ENCODE measurements at places on chromosomes 3 and 15.

DNA sequence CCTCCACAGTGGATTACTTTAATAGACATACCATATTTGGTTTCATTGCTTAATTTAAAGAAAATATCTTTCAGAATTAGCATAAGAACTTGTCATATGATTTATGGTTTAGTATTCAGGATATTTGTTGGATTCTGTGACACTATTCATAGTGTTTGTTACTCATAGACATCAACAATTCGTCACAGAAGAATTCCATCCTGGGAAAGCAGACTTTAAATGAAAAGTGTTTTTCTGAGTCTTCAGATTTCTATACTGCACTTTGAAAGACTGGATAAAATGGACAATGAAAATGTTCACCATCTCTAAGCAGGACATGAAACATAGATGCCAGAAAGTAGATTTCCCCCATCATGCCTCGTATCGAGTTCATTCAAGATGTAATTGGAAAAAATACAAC, 435.6 kb upstream of the ONECUT1 start:
- DNase-seq, result no peak

DNA sequence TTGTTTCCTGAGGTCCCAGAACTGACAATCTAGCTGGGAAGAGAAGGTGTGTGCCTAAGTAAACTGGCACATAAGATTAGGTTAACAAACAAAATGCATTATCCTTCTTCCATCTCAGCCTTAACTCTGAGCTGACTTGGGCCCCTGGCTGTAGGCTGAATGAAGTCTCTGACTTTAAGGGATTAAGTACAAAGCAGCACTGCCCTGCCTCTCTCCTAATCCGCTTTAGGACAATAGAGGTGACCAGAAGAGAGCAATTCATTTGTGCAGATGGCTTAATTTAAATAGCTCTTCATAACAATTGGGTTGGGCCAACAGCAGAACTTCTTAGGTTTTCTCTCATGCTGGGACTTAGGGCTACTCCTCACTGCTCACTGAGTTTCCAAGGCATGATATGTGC, 181.6 kb upstream of the SOX14 start:
- no peak for DNase-seq

- DNase-seq, result no peak
Measured at GRCh38 chr15:80834906-80835305, 55.7 kb downstream of the CEMIP start.

GRCh38 chr3:43515970-43516635, 105.7 kb downstream of the ANO10 start:
- DNase-seq, result no peak

DNA sequence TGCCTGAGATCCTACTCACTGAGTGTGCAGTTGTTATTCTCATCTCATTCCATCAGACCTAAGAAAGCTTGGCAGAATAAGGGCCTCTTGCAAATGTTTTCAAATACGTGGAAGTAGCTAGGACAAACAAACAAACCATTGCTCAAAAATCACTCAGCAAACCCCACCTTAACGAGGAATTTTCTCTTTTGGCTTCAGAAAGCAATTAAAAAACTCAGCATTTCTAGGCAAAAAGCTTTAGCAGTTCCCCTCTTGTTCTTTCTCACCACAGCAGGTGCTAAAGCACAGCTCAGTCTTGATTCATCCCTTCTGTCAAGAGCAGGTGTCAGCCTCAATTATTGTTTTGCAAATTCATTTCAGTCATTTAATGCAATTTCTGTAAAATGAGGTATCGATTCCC, 58.6 kb upstream of the NUDT16 start:
- DNase-seq, result no peak

DNA sequence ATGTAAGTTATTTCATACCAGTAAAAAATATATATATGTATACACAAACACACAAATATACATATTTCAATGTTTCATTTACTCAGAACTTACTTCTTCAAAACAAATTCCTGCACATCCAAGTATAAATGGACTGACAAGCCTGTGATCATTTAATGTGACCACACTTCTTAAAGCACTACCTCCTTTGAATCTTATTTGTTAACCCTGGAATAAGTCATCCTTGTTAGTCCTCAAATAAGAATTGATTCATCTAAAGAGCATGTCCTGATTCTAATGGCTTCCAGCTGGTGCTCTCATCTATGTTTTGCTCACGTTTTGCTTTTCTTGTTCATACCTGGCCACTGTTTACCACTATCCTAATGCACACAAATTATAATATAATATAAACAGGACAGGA, 103.9 kb upstream of the UBP1 start:
- DNase-seq, result no peak

DNA sequence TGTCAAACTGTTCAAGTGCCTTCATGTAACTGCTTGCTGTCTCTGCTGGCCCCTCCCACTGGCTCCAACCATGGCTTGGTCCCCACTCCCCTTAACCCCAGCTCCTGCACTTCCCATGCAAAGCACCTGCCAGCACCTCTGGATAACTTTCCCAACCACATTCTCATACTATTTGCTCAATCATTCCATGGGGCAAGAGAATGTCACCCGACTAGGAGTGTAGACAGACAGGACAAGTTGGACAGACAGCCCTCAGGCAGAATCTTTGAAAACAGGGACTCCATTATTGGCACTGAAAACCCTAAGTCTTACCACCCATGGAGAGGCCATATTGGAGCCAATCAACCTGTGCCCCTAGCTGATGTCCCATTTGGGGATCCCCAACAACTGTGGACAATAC, 246.5 kb downstream of the RPLP1 start:
- no peak for DNase-seq

DNA sequence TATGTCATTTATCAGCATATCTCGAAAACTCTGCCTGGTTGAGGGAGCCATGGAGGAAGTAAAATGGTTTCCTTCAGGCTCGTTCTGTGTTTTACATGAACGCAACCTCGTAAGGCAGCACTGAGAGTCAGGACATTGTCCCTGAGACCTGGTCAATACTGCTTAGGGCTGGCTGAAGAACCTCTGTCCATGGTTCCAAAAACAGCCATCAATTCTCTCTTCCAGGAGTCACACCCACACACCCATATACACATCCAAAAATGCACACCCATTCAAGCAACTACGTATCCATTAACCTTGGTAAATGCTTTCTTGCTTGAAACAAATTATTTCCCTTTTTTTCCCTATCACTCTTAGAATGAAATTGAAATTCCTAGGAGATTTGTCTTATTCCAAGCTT, 91.0 kb upstream of the CHL1 start:
- no peak for DNase-seq

GRCh38 chr3:196288141-196288460, 575 bp upstream of the PCYT1A start:
- DNase-seq, result no peak

DNA sequence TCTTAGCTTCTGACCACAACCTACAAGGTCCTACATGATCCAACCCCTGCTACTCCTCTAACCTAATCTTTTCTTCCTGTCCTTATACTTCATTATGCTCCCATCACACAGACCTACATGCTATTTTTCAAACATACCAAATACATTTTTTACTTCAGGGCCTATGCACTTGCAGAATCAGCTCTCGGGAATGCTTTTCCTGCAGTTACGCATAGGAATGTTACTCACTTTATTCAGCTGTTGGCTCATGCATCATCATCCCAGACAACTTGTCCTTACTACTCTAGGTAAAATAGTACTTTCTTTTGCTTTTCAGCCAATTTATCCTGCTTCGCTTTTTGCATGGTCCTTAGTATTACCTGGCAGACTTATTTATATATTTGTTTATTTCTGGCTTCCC, 105.6 kb downstream of the OXSM start:
- no peak for DNase-seq

GRCh38 chr3:111584744-111585143, 10.4 kb downstream of the ZBED2 start:
- DNase-seq, result no peak

DNA sequence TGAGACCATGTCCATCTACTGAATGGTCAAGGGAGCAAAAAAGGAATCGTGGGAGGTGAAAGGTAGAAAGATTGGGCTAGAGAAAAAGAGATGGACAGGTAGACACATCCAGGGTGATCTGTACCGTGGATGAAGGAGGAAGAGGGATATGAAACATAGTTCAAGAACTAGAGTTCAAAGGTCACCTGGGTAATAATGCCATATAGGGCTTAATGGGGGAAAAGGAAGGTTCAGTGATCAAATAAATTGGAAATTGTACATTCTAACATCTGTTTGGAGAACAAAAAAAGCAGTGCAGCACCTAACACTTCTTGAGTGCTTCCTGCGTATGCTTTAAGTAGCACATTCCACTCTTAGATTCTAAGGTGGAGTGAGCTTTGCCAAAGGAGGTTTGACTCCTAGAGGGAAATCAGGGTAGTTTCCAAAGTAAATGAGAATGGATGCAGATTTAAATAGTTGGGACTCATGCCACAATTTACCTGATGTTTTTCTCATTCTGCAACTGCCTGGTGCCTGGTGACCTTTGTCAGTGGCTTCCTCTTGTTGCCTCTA, 46.6 kb downstream of the MITF start:
- no peak for DNase-seq

DNA sequence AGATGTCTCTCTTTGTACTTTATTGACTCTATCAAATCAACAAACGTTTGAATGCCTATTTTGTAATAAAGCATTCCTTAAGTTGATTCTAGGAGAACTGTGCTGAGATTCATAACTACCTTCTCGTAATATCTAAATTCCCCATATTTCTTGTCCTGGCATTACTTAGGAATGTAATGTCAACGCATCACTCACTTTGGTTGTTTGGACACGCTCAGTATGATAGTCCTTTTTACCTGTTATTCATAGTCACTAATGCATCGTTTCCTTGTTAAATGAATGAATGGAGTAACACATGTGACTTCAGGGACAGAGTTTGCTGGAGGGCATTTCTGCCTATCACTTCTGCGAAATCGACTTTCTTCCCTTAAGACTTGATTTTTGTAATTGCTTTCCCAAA, 44.1 kb upstream of the RASGRP1 start:
- DNase-seq, result no peak

GRCh38 chr3:124878561-124879336, 8.4 kb downstream of the ITGB5 start:
- no peak for DNase-seq

DNA sequence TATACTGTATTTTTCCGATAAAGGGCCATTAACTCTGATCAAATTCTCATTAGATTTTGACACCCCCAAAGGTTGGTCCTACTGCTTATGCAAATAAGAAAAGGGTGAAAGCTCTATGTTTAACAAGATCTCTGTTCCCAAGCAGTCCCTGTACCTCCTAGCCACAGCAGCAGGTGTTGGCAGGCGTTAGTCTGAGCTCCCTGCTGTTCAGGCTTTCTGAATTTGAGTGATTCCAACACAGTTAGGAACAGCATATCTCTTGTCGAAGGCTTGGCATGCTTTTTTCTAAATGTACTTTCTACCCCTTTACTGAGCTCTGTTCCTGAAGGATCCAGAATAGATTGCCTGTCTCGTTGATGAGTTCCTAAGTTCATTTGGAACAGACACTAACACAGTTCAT, 42.3 kb downstream of the MITF start:
- no peak for DNase-seq

GRCh38 chr15:70833861-70834765, 19.8 kb downstream of the LARP6 start:
- DNase-seq, result no peak

DNA sequence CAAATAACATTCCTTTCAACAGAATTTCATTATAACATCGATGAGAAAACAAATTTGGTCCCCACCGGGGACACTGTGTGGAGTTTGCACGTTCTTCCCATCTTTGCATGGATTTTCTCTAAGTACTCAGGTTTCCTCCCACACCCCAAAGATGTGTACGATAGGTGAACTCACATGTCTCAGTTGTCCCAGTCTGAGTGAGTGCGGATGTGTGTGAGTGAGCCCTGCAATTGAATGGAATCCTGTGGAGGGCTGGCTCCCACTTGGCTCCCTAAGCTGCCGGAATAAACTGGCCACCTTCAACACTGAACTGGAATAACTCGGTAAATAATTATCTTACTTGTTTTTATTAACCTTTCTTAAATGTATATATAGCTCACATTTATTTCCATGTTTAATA, 77.0 kb downstream of the TRANK1 start:
- DNase-seq, result no peak

- no peak for DNase-seq
Measured at GRCh38 chr3:58296269-58296668, 9.8 kb upstream of the RPP14 start.

GRCh38 chr15:45548753-45549520, 26.4 kb upstream of the SLC30A4 start:
- DNase-seq, result no peak

DNA sequence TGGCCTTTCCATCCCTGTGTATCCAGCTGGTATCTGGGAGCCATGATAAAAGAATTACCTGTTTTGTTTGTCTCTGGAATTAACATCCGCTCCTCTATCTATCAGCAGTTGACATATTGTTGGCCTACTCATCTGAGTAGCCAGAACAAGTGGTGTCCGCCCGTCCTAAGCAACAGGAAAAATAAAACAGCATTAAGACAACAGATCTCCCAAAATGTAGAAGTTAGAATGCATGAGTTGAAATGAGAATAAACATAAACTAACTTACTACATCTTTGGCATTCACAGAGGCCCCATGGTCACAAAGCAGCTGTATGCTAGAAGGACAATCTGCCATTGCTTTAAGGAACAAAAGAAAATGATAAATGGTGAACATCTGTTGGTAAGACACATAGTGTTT, 75.9 kb downstream of the UACA start:
- no peak for DNase-seq

DNA sequence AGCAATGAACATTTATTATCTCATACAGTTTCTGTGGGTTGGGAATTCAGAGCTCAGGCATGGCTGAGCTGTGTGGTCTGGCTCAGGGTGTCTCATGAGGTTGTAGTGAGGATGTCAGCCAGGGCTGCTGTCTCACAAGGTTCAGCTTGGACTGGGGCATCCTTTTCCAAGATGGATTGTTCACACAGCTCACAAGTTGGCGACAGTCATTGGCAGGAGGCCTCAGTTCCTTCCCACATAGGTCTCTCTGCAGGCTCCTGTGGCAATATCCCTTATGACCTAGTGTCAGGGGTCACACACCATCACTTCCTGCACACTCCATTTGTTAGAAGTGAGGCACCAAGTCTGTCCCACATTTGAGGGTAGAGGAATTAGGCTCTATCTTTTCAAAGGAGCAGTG, 56.0 kb downstream of the RPLP1 start:
- DNase-seq, result no peak

GRCh38 chr3:27025718-27026117, 343.5 kb downstream of the NEK10 start:
- no peak for DNase-seq

DNA sequence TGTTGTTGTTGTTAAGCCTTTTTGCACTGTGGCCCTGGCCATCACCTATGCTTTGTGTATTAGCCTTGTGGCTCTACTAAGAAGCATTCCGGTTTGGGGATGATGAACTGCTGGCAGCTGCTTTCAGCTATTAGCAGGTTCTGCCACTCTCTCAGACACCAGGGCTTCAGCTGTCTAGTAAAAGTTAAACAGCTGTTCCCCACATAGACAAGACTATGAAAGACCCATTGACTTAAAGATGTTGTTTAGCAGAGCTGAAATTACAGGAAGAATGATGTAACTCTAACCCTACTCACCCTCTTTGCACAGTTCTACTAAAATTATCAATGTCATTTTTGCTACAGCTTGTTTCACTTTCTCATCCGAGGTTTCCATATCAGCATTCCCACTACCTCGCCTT, 131.2 kb upstream of the CGNL1 start:
- no peak for DNase-seq

- peak; percentile 18 for DNase-seq
Measured at GRCh38 chr3:112531358-112531781, 30.4 kb downstream of the ATG3 start.

GRCh38 chr3:106332884-106333283, 464.1 kb upstream of the CBLB start:
- DNase-seq, result no peak
